Naive thymus-derived CD4-positive, alpha-beta T cell (primary cell): ENCODE measurements at places on chromosomes 4 and X. TPM values are rescaled to one million over a fixed set of nuclear protein-coding genes. Genes with fewer than 3 reads are reported as not detected.
A peak's percentile ranks its signal among the peaks of the same experiment; 100 is the strongest.

Gene GPRASP1
- 76.7 TPM for total RNA-seq

DNA sequence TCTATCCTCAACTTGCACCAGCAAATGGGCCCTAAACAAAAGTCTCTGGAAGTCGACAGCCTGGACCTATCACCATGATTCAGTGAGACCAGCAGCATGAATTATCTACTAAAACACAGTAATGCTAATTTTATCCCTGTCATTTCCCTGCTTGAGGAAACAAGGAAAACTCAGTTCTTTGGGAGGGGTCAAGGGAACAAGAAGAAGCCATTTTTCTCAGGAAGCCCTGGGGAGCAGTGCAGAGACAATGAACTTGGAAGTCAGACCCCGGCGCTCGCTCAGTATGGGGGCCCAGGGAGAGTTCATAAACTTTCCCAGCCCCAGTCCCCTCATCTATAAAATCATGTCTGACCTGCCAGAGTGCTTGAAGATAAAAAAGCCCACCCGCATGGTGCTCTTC lies 50.4 kb downstream of the DCTD start:
- no peaks in the 10 kb centered on the region for H3K36me3 ChIP-seq
- H3K27me3 ChIP-seq: no peaks in the 10 kb centered on the region
- no peaks in the 10 kb centered on the region for H3K4me1 ChIP-seq
- no peak for DNase-seq
- no peak overlapping the region for H3K4me3 ChIP-seq

DNA sequence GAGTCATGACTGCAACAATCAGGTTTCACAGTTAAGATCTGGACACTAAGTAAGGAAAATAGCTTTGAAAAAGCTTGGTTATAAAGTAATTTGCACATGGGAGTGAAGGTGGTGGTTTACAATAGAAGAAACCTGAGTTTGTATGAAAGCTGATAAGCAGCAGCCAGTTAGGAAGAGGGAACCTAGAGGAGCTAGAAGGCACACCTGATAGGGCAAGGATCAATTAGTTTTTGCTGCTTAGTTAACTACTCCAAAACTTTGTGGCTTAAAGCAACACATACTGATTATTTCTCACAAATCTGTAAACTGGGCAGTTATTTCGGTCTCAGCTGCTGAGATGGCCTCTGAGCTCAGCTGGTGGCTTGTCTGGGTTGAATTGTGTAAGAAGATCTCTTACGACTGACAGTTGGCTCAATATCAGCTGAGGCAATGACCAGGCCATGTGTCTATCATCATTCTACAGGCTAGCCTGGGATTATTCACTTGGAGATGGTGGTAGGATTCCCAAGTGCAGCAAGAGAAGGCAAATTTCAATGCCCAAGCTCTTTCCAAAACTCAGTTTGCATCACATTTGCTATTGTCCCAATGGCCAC lies 255.0 kb upstream of the PITX2 start:
- DNase-seq: no peak
- no peak overlapping the region for H3K4me3 ChIP-seq
- no peak overlapping the region for H3K27ac ChIP-seq
- no peaks in the 10 kb centered on the region for H3K36me3 ChIP-seq

DNA sequence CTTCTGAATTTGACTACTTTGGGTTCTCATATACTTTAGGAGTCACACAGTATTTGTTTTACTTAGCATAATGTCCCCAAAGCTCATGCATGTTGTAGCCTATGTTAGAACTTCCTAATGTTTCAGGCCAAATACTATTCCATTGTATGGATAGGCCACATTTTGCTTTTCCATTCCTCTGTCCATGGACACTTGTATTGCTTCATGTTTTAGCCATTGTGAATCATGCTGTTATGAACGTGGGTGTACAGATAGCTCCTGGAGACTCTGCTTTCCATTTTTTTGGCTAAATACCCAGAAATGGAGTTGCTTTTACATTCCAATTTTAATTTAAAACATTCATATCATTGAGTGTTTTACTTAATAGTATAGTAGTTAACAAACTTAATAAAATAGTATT lies 54.5 kb downstream of the HTT start:
- no peak overlapping the region for H3K4me3 ChIP-seq
- no peak overlapping the region for H3K27ac ChIP-seq
- no peaks in the 10 kb centered on the region for H3K4me1 ChIP-seq
- DNase-seq: no peak
- no peaks in the 10 kb centered on the region for H3K27me3 ChIP-seq
- H3K36me3 ChIP-seq: peaks cover 79% of the 10 kb centered on the region

DNA sequence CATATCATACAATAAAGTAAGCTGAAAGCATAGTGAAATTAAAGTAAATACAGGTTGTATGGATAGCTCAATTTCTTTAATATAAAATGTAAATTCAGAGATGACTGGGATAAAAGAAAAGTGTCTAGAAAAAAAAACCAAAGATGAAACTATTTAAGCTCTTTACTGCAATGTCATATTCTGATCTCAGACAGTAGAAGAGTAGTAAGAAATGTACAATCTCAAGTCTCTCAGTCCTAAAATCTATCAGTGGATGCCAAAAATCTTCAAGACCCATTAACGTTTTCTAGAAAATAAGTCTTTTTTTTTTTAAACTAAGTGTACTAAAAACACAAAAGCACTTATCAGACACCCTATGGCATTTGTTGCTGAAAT lies 13.8 kb downstream of the MGARP start:
- H3K4me3 ChIP-seq: peak overlapping the region; percentile 42
- H3K27me3 ChIP-seq: no peaks in the 10 kb centered on the region
- H3K27ac ChIP-seq: no peak overlapping the region
- no peak for DNase-seq
- peaks cover 14% of the 10 kb centered on the region for H3K4me1 ChIP-seq
- H3K36me3 ChIP-seq: no peaks in the 10 kb centered on the region

Gene POLN
- total RNA-seq: 3.7 TPM

- H3K4me3 ChIP-seq: no peak overlapping the region
- H3K4me1 ChIP-seq: no peaks in the 10 kb centered on the region
- H3K27ac ChIP-seq: no peak overlapping the region
- no peaks in the 10 kb centered on the region for H3K36me3 ChIP-seq
Observed at GRCh38 chr4:168648494-168648893, 151.6 kb downstream of the PALLD start.

- no peak overlapping the region for H3K27ac ChIP-seq
- no peaks in the 10 kb centered on the region for H3K27me3 ChIP-seq
- H3K4me1 ChIP-seq: no peaks in the 10 kb centered on the region
- H3K4me3 ChIP-seq: no peak overlapping the region
Observed at GRCh38 chrX:123477673-123478072, 255.2 kb downstream of the THOC2 start.

DNA sequence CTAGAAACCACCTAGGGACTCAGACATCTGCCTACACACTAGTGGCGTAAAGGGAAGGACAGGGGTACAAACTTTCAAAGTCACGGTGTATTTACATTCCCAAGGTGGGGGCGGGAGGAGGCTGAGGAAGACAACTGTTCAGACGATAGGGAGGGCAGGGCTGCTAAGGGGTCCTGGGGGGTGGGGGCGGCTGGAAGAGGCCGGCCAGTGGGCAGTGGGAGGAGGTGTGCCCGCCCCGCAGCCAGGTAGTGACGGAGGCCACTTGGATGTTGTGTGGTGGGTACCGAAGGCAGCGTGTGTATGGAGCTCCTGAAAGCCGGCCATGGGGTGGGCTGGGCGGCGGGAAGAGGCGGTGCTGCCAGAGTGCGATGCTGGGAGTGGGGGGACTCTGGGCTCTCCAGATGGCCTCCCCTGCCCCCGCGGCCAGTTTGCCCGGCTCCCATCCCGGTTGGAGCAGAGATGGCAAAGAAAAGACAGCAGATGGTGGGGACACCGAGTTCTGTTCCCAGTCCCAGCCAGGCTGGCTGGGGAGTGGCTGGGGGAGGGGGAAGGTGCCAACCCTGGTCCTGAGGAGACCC lies 24.2 kb downstream of the L1CAM start:
- H3K27me3 ChIP-seq: no peaks in the 10 kb centered on the region
- no peaks in the 10 kb centered on the region for H3K4me1 ChIP-seq
- H3K4me3 ChIP-seq: no peak overlapping the region
- no peaks in the 10 kb centered on the region for H3K36me3 ChIP-seq

- H3K27me3 ChIP-seq: no peaks in the 10 kb centered on the region
- no peaks in the 10 kb centered on the region for H3K4me1 ChIP-seq
- H3K27ac ChIP-seq: no peak overlapping the region
- H3K4me3 ChIP-seq: no peak overlapping the region
- no peak for DNase-seq
Observed at GRCh38 chrX:133440081-133440796, 24.9 kb upstream of the GPC4 start.

Gene SLITRK4
- not detected for total RNA-seq

GRCh38 chr4:149801416-149801815 lies 14.2 kb downstream of the IQCM start:
- H3K36me3 ChIP-seq: no peaks in the 10 kb centered on the region
- H3K4me1 ChIP-seq: no peaks in the 10 kb centered on the region
- no peak overlapping the region for H3K4me3 ChIP-seq
- H3K27ac ChIP-seq: no peak overlapping the region
- H3K27me3 ChIP-seq: no peaks in the 10 kb centered on the region

Gene GAGE12F
- total RNA-seq: not detected

Gene POU3F4
- total RNA-seq: not detected

Gene EPGN
- total RNA-seq: 0.44 TPM

Gene SPP1
- total RNA-seq: not detected

Gene EDA
- 2.7 TPM for total RNA-seq

- H3K4me3 ChIP-seq: no peak overlapping the region
- no peak for DNase-seq
- no peak overlapping the region for H3K27ac ChIP-seq
- no peaks in the 10 kb centered on the region for H3K36me3 ChIP-seq
Observed at GRCh38 chrX:148288451-148288850, 212.0 kb upstream of the AFF2 start.

GRCh38 chr4:4575284-4576211 lies 33.7 kb upstream of the STX18 start:
- DNase-seq: peak; percentile 68
- H3K36me3 ChIP-seq: no peaks in the 10 kb centered on the region
- H3K27ac ChIP-seq: peak overlapping the region; percentile 64
- H3K27me3 ChIP-seq: no peaks in the 10 kb centered on the region
- H3K4me1 ChIP-seq: peaks cover 6% of the 10 kb centered on the region

Gene FRMPD3
- total RNA-seq: 2.5 TPM

GRCh38 chr4:93710101-93710846 lies 118.3 kb upstream of the ATOH1 start:
- no peaks in the 10 kb centered on the region for H3K4me1 ChIP-seq
- H3K27me3 ChIP-seq: no peaks in the 10 kb centered on the region
- H3K36me3 ChIP-seq: no peaks in the 10 kb centered on the region
- H3K4me3 ChIP-seq: no peak overlapping the region
- no peak overlapping the region for H3K27ac ChIP-seq

Gene LRP2BP
- 2.0 TPM for total RNA-seq

DNA sequence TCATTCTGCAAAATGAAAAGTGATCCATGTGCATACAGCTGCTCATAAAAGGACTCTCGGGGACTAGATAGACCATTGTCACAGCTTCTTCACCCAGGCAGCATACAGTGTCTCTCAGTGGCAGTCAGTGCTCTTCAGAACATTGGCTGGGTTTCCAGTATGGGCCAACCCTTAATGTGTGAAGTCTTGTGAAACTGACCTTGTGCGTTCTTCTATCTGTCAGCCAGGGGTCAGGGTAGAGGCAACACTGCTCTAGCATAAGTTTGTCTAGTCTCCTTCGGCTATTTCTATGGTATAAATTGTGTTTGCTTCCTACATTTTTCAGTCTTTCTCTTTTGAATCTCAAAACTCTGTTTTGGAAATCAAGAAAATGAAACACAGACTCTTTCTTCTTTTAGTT lies 37.0 kb upstream of the SMIM31 start:
- no peak overlapping the region for H3K27ac ChIP-seq
- H3K36me3 ChIP-seq: no peaks in the 10 kb centered on the region
- no peaks in the 10 kb centered on the region for H3K27me3 ChIP-seq

- no peaks in the 10 kb centered on the region for H3K36me3 ChIP-seq
- no peaks in the 10 kb centered on the region for H3K27me3 ChIP-seq
- H3K4me1 ChIP-seq: no peaks in the 10 kb centered on the region
- peak; percentile 3 for DNase-seq
- no peak overlapping the region for H3K27ac ChIP-seq
- no peak overlapping the region for H3K4me3 ChIP-seq
Observed at GRCh38 chrX:24259544-24260240, 54.2 kb downstream of the SUPT20HL2 start.

Gene SSX2B
- total RNA-seq: not detected

Gene ABCG2
- total RNA-seq: not detected

- no peak overlapping the region for H3K4me3 ChIP-seq
- H3K27me3 ChIP-seq: no peaks in the 10 kb centered on the region
- no peak for DNase-seq
- no peaks in the 10 kb centered on the region for H3K36me3 ChIP-seq
- no peaks in the 10 kb centered on the region for H3K4me1 ChIP-seq
Observed at GRCh38 chrX:102517326-102517725, 787 bp upstream of the TMSB15A start.

DNA sequence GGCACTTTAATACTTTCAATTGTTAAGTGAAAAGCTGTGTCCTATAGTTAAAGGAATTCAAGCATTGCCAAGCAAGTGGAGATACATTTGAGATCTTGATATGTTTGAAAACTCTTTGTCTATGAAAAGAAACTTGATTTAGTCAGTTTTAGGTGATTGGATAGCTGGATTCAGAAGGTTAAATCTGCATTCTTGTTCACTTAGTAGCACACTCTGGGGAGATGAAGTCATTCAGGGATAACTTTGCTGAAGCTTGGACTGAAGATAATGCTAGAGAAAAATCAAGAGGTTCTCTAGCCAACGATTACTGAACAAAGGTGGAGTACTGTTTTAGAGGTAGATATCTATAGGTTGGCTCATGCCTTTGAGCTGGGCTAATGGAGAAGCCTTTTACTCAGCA lies 90.6 kb downstream of the DCAF8L2 start:
- H3K27ac ChIP-seq: no peak overlapping the region
- no peaks in the 10 kb centered on the region for H3K36me3 ChIP-seq
- no peak overlapping the region for H3K4me3 ChIP-seq
- H3K4me1 ChIP-seq: no peaks in the 10 kb centered on the region

Gene TMEM131L
- 111 TPM for total RNA-seq

Gene ADGRG2
- total RNA-seq: not detected

GRCh38 chrX:81537723-81538122 lies 335.8 kb downstream of the SH3BGRL start:
- no peaks in the 10 kb centered on the region for H3K36me3 ChIP-seq
- no peak for DNase-seq
- H3K4me1 ChIP-seq: no peaks in the 10 kb centered on the region
- H3K27ac ChIP-seq: no peak overlapping the region
- H3K4me3 ChIP-seq: no peak overlapping the region
- no peaks in the 10 kb centered on the region for H3K27me3 ChIP-seq

DNA sequence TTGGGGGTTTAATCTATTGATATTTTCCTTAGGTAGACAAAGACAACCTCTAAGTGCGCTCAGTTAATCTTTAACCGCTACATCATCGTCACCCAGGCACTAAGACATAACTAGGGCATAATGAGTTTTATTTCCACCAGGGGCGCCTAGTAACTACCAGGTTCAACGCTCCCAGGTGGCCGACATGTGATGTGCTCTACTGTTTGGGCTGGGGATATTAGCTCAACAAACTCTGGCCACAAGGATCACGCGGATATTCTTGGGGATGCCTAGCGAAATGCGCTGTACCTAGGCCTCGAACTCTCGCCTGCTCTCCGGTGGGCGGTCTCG lies 915 bp upstream of the RAB33B start:
- H3K27me3 ChIP-seq: no peaks in the 10 kb centered on the region
- peak; percentile 80 for DNase-seq
- H3K4me1 ChIP-seq: peaks cover 30% of the 10 kb centered on the region
- H3K4me3 ChIP-seq: peak overlapping the region; percentile 97
- peak overlapping the region; percentile 97 for H3K27ac ChIP-seq
- H3K36me3 ChIP-seq: peaks cover 4% of the 10 kb centered on the region
